ENCODE measurements at places on chromosomes 6 and 20. TPM values are rescaled to one million over a fixed set of nuclear protein-coding genes. Genes with fewer than 3 reads are reported as not detected.

DNA sequence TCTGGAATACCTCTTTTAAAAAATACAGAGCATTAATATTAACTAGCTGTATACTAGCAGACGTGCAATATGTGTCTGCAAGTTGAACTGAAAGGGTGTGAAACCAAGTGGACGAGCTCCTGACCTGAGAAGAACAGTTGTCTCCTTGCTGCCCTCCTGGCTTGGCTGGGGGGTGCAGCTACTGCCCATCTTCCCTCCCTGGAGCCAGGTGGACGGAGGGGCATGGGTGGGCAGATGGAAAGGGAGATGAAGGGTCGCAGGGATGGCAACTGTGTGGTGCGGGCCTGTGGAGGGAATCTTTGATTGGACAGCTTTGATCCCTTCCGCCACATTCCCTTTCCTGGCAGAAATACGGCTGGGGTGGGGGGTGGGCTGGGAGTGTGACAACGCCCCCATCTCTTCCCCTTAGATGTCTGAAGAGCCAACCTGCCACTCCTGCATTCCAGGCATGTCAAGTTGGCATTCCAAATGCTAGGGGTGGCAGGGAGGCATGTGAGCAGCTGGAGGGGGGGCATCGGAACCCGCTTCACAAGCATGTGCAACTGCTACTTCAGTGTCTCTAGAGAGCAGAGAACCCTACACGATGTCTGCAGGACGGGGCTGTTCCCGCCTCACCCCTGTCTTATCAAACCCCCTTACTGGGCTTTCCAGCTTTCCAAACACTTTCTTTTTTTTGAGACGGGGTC is 37.3 kb downstream of the SRSF3 start:
- H3K27me3 ChIP-seq, result no peaks in the 10 kb centered on the region
- H3K4me1 ChIP-seq, result peaks cover 24% of the 10 kb centered on the region
- no peak overlapping the region for H3K4me3 ChIP-seq
- no peaks in the 10 kb centered on the region for H3K36me3 ChIP-seq

DNA sequence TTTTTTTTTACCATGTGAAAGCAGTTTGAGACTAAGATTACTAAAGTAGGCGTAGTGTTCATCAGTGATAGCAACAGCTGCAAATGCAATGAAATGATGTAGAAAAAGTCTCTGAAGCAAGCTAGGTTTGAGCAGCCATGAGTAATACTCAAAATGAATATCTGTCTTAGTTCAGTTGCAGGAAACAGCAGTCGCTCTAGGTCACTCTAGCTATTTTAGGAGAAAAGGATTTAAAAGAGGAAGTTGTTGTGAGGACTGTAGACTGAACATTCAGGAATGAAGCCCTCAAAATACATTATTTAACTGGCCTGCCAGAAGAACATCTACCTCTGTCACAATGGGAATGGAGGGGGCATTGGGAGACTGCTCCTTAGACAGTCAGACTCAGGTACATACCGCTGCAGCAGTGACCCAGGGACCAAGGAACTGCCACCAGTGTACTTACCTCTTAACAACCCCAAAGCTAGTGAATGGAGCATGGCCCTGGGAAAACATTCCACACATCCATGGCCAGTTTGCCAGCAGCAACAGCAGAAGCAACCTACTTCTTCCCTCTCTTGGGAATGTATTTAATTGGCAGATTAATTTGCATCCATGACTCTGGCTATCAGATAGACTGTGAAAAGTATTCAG is 243.0 kb upstream of the KHDRBS2 start:
- H3K36me3 ChIP-seq, result no peaks in the 10 kb centered on the region
- H3K4me3 ChIP-seq, result no peak overlapping the region
- H3K27ac ChIP-seq, result no peak overlapping the region
- no peaks in the 10 kb centered on the region for H3K4me1 ChIP-seq

The DACT2 gene
- total RNA-seq, result 0.71 TPM

GRCh38 chr20:19815553-19815991 is 57.5 kb downstream of the RIN2 start:
- H3K4me1 ChIP-seq, result peaks cover 6% of the 10 kb centered on the region
- H3K4me3 ChIP-seq, result no peak overlapping the region
- DNase-seq, result no peak
- H3K27me3 ChIP-seq, result no peaks in the 10 kb centered on the region

DNA sequence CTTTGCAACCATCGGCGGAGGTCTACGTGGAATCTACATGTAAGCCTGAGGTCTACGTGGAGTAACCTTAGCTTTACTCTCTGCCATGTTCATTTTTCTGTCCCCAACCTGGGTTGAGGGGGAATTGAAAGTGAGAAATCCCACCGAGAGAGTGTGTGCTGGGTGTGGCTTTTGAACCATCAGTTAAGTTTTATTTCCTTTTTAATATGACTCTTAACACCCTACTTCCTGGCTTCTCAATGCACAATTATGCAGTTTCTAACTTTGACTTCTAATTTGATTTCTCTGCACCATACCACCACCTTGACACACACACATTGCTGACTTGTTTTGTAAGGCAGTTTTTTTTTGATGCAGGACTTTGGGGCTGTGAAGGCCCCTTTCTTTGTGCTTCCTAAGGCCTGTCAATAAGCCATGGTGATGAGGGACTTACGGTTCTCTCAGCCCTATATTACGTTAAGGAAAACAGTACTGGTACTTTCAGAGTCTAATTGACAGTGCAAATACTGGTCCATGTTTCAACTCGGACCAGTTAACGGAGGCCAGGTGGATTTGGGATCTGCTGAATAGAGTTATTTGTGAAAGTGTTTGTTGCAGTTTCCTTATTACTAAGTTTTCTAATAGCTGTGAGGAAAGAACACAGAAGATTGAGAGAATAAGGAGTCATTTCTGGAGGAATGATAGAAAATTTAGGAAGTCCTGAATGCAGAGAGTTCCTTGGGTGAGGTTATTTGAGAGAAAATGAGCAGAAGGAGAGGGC is 206.5 kb downstream of the JARID2 start:
- DNase-seq, result no peak
- H3K36me3 ChIP-seq, result no peaks in the 10 kb centered on the region
- H3K27me3 ChIP-seq, result no peaks in the 10 kb centered on the region
- H3K4me1 ChIP-seq, result peaks cover 2% of the 10 kb centered on the region

DNA sequence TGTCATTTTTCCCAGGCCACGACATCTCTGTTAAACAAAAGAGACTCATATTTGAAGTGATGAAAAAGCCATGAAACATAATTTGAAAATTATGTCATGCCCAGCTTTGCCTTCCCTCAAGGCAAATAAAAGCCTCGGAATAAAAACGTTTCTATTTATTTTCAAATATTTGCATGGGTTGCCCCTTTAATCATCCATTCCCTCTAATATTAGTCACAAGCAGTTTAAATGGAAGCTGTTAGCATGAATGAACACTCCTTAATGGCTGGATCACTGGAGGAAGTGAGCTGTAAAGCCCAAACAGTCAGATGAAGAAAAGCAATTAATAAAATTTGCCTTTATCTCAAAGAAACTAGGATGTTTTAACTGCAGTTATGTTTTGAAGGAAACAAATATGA is 69.3 kb upstream of the STMND1 start:
- H3K36me3 ChIP-seq, result no peaks in the 10 kb centered on the region
- H3K27me3 ChIP-seq, result no peaks in the 10 kb centered on the region
- DNase-seq, result no peak
- no peak overlapping the region for H3K27ac ChIP-seq
- H3K4me3 ChIP-seq, result no peak overlapping the region

The ELOVL5 gene
- total RNA-seq, result 41.8 TPM

GRCh38 chr6:83615025-83615999 is 93.6 kb downstream of the SNAP91 start:
- DNase-seq, result no peak
- no peaks in the 10 kb centered on the region for H3K4me1 ChIP-seq
- H3K27me3 ChIP-seq, result no peaks in the 10 kb centered on the region

The SPATA2 gene
- 9.5 TPM for total RNA-seq

DNA sequence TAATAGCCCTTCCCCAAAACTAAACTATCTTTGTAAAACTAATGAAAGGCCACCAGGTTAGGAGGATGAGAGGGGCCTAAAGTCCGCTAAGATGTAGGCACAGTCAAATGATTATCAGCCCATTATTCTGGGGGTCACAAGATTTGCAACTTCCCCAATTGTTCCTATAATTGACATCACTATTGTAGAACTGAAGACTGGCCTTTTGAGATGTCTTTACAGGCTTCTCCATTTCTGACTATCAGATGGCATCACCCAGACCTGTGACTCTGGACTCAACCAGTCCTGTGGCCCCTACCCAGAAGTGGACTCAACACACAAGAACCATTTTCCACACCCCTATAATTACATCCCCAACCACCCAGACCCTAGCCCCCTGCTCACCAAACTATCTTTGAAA is 61.5 kb upstream of the MAP7 start:
- no peak for DNase-seq
- H3K27me3 ChIP-seq, result no peaks in the 10 kb centered on the region
- no peak overlapping the region for H3K27ac ChIP-seq
- H3K4me1 ChIP-seq, result peaks cover 6% of the 10 kb centered on the region

The RSPO3 gene
- total RNA-seq, result 2.8 TPM

The AK9 gene
- total RNA-seq, result 6.5 TPM

- no peak overlapping the region for H3K27ac ChIP-seq
- H3K4me1 ChIP-seq, result no peaks in the 10 kb centered on the region
- H3K4me3 ChIP-seq, result no peak overlapping the region
Observed at GRCh38 chr6:39029156-39030011, 19.2 kb upstream of the GLP1R start.

- H3K4me3 ChIP-seq, result no peak overlapping the region
- no peak for DNase-seq
- H3K27ac ChIP-seq, result no peak overlapping the region
- no peaks in the 10 kb centered on the region for H3K27me3 ChIP-seq
- no peaks in the 10 kb centered on the region for H3K36me3 ChIP-seq
- no peaks in the 10 kb centered on the region for H3K4me1 ChIP-seq
Observed at GRCh38 chr6:5214570-5215052, 46.1 kb downstream of the LYRM4 start.

The PTPRT gene
- total RNA-seq, result 0.32 TPM

DNA sequence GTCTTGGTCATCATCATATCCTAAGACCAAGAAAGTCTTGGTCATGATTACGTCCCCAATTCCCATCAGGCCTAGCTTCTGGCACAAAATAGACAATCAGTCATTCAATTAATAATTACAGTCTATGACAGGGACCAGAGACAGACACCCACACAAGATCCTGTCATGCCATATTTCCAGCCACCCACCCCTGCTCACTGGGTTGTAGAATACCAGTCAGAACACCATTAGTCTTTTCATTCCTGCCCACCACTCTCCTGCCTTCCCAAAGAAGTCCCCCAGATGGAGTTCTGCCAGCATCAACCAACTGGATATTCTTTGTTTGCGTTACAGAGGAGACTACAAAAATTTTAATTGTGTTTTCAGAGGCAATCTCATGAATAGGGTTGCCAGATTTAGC is 81.0 kb downstream of the BCAS1 start:
- no peaks in the 10 kb centered on the region for H3K27me3 ChIP-seq
- no peak overlapping the region for H3K27ac ChIP-seq
- H3K4me1 ChIP-seq, result no peaks in the 10 kb centered on the region
- no peak for DNase-seq
- H3K36me3 ChIP-seq, result no peaks in the 10 kb centered on the region
- no peak overlapping the region for H3K4me3 ChIP-seq

The ATAT1 gene
- 12.8 TPM for total RNA-seq

The TUBB2B gene
- total RNA-seq, result 2.9 TPM

GRCh38 chr6:37538107-37538506 is 38.4 kb upstream of the CCDC167 start:
- H3K27me3 ChIP-seq, result no peaks in the 10 kb centered on the region
- H3K27ac ChIP-seq, result no peak overlapping the region
- no peak overlapping the region for H3K4me3 ChIP-seq

The PPARD gene
- total RNA-seq, result 25.0 TPM

- H3K27ac ChIP-seq, result no peak overlapping the region
- no peak for DNase-seq
Observed at GRCh38 chr20:61528591-61528990, 276.5 kb downstream of the CDH4 start.

The MAP7 gene
- total RNA-seq, result 3.6 TPM

GRCh38 chr20:23133560-23133998 is 47.5 kb upstream of the CD93 start:
- H3K4me3 ChIP-seq, result no peak overlapping the region
- no peak for DNase-seq
- H3K36me3 ChIP-seq, result no peaks in the 10 kb centered on the region
- H3K27me3 ChIP-seq, result no peaks in the 10 kb centered on the region

- no peaks in the 10 kb centered on the region for H3K4me1 ChIP-seq
- no peaks in the 10 kb centered on the region for H3K36me3 ChIP-seq
- no peaks in the 10 kb centered on the region for H3K27me3 ChIP-seq
- no peak overlapping the region for H3K27ac ChIP-seq
- no peak overlapping the region for H3K4me3 ChIP-seq
Observed at GRCh38 chr20:62449951-62450691, 22.8 kb upstream of the RBBP8NL start.

The SPATS1 gene
- total RNA-seq, result not detected

All from ovary (tissue), 10 donors.